Esophagus muscularis mucosa (tissue), 4 donors: ENCODE measurements at places on chromosomes 1 and 21. TPM values are rescaled to one million over a fixed set of nuclear protein-coding genes. Genes with fewer than 3 reads are reported as not detected.

The ENAH gene
- 199 TPM for total RNA-seq

The C1orf115 gene
- 11.1 TPM for total RNA-seq

The SRSF11 gene
- 97.1 TPM for total RNA-seq

The SAMD11 gene
- total RNA-seq: 28.8 TPM

The ARHGEF10L gene
- 93.0 TPM for total RNA-seq

The FCGR2B gene
- total RNA-seq: 12.7 TPM

The CRNN gene
- total RNA-seq: 3.7 TPM

The CLCA1 gene
- not detected for total RNA-seq

The FALEC gene
- total RNA-seq: not detected

The RNPEP gene
- total RNA-seq: 45.6 TPM

The CITED4 gene
- total RNA-seq: 10.1 TPM

The SYT6 gene
- not detected for total RNA-seq

The CNR2 gene
- not detected for total RNA-seq
